Panc1 (cell line): ENCODE measurements at places on chromosomes 7 and 10. TPM values are rescaled to one million over a fixed set of nuclear protein-coding genes. Genes with fewer than 3 reads are reported as not detected.

MSMB gene
- not detected for total RNA-seq

PHYHIPL gene
- total RNA-seq = not detected

RHOBTB1 gene
- total RNA-seq = 0.77 TPM

UNCX gene
- not detected for total RNA-seq

KRIT1 gene
- total RNA-seq = 50.1 TPM

GRM3 gene
- not detected for total RNA-seq

ACSL5 gene
- total RNA-seq = 2.4 TPM

GBX1 gene
- total RNA-seq = not detected

MALRD1 gene
- not detected for total RNA-seq

ACBD7 gene
- total RNA-seq = 1.8 TPM

ITPRIP gene
- total RNA-seq = 55.0 TPM

ABCB1 gene
- total RNA-seq = 0.67 TPM

MAT1A gene
- total RNA-seq = 1.5 TPM

NEUROD6 gene
- total RNA-seq = not detected

DNA sequence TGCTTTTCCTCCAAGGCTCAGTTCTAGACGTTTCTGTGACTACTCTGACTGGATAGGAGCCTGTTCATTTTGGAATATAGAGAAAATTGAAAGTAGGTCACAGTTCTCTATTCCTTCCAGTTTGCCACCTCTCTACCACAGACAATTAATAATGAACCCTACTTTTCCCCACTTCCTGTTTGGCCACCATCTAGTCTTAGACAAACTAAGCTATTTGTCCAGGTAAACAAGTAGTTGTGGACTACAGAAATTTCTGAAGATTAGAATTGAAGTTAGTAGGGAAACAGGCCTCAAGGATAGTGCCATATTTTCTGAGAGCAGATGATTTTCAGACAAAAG lies 87.0 kb downstream of the AUTS2 start:
- no peaks in the 10 kb centered on the region for H3K4me1 ChIP-seq
- DNase-seq = no peak
- H3K27ac ChIP-seq = no peak overlapping the region
- no peaks in the 10 kb centered on the region for H3K27me3 ChIP-seq

DNA sequence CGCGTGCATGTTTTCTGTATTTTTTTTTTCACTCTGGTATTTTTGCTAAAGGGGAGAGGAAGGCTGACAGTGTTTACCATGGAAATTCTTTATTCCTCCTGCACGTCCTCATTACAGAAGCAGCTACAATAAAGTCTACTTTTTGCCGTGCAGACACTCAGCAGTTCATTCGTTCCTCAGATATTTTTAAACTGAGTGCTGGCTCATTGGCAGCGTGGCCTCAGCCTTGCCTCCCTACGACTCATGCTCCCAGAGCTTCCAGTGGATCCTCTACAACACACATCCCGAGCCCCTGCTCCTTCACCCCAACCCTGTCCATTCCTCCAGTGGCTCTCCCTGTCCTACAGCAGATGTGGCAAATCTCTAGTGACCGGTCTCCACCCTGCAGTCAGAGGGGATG lies 239.2 kb upstream of the ZMIZ1 start:
- no peak overlapping the region for H3K4me3 ChIP-seq
- H3K27me3 ChIP-seq = no peaks in the 10 kb centered on the region
- H3K36me3 ChIP-seq = no peaks in the 10 kb centered on the region
- no peak overlapping the region for H3K27ac ChIP-seq
- no peaks in the 10 kb centered on the region for H3K4me1 ChIP-seq

DNA sequence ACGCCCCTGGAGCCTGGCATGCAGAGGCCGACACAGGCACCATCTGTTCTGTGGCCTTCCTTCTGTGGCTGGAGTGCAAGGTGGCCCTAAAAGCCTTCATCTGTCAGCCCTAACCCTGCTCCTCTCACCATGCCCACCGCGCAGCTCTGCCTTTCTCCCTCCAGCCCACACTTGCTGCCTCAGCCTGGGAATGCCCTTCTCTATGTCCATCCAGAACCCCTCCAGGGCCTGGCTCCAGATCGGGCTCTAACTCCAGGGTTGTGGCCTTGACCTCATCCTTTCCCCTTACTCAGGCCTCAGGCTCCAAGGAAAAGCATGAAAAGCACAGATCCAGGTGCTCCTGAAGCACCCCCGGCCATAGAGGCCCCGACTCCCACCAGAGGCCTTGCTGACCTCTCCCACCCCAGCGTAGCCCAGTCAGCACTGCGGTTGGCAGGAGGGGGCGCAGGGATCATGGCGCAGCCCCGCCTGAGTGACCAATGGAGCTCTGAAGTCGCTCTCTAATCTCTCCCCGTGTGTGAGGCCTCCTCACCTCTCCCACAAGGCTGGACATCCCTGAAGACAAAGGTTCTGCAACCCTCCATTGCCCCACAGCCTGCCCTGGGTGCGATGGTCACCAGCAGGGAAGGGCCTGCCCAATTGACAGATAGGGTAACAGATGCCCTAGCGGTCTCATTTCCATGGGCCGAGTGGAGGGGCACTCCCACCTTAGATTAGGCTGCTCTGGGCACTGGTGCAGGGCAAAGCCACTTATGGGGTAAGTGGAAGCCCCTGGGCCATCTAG lies 9.2 kb downstream of the ZCCHC24 start:
- H3K36me3 ChIP-seq = no peaks in the 10 kb centered on the region
- H3K4me1 ChIP-seq = peaks cover 8% of the 10 kb centered on the region
- no peak overlapping the region for H3K4me3 ChIP-seq
- H3K27me3 ChIP-seq = no peaks in the 10 kb centered on the region

DNA sequence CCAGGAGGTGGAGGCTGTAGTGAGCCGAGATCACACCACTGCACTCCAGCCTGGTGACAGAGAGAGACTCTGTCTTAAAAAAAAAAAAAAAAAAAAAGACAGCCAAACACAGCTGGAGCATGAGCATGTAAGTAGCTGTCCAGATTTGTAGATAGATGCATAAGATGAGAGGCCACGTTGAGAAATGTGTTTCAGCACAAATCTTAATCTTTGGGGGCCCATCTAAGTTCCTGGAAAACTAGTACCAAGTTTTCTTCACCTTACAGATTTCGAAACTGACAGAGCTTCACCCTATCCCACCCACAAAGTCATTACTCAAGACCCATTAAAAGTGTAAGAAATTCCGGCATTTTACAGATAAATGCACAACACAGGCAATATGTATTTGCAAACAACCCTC lies 208.2 kb downstream of the PARD3 start:
- H3K4me1 ChIP-seq = no peaks in the 10 kb centered on the region
- DNase-seq = no peak
- H3K4me3 ChIP-seq = no peak overlapping the region
- no peaks in the 10 kb centered on the region for H3K27me3 ChIP-seq
- no peaks in the 10 kb centered on the region for H3K36me3 ChIP-seq
- H3K27ac ChIP-seq = no peak overlapping the region

- H3K36me3 ChIP-seq = no peaks in the 10 kb centered on the region
- no peak for DNase-seq
- no peaks in the 10 kb centered on the region for H3K4me1 ChIP-seq
- H3K27me3 ChIP-seq = no peaks in the 10 kb centered on the region
- H3K27ac ChIP-seq = no peak overlapping the region
Measured at GRCh38 chr10:101444058-101444898, 90.3 kb downstream of the BTRC start.

DNA sequence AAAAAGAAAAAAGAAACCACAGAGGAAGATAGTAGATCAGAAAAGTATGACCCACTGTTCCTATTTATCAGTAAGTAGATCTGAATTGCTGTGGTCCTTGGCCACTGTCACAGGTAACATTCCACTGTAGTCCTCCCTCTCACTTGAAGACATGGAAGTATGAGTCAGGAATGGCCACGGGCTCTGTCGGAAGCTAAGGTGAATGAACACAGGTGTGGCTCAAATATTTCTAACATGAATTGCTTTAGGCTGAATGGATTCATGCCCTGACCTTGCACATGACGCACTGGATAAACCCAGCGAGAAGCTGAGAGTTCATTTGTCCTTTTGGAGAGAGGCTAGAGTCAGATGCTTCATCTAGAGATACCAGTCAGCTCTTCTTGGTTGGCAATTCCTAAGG lies 224.5 kb upstream of the SP8 start:
- H3K27me3 ChIP-seq = no peaks in the 10 kb centered on the region
- no peaks in the 10 kb centered on the region for H3K4me1 ChIP-seq
- no peaks in the 10 kb centered on the region for H3K36me3 ChIP-seq
- H3K4me3 ChIP-seq = no peak overlapping the region

GRCh38 chr7:132065193-132065988 lies 509.0 kb upstream of the PODXL start:
- no peaks in the 10 kb centered on the region for H3K36me3 ChIP-seq
- peaks cover 4% of the 10 kb centered on the region; the same call in 1 of the 2 replicates for H3K4me1 ChIP-seq
- peak; percentile 88 for DNase-seq

DNA sequence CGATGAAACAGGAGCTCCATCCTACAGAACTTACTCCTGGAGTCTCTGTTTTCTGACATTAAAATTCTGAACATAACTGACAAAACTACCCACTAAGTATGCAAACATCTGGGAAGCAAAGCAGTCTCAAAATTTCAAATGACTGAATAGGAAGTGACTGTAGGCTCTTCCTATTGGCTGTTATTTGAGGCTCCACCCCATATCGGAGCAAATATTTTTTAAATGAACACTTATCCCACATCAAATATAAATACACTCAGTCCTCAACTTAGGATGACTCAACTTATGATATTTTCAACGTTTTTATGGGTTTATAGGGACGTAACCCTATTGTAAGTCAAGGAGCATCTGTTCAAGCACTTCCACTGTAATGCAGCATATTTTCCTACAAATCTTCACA lies 8.8 kb downstream of the HSPA12A start:
- H3K36me3 ChIP-seq = no peaks in the 10 kb centered on the region
- no peaks in the 10 kb centered on the region for H3K27me3 ChIP-seq
- no peak for DNase-seq
- no peak overlapping the region for H3K27ac ChIP-seq

DNA sequence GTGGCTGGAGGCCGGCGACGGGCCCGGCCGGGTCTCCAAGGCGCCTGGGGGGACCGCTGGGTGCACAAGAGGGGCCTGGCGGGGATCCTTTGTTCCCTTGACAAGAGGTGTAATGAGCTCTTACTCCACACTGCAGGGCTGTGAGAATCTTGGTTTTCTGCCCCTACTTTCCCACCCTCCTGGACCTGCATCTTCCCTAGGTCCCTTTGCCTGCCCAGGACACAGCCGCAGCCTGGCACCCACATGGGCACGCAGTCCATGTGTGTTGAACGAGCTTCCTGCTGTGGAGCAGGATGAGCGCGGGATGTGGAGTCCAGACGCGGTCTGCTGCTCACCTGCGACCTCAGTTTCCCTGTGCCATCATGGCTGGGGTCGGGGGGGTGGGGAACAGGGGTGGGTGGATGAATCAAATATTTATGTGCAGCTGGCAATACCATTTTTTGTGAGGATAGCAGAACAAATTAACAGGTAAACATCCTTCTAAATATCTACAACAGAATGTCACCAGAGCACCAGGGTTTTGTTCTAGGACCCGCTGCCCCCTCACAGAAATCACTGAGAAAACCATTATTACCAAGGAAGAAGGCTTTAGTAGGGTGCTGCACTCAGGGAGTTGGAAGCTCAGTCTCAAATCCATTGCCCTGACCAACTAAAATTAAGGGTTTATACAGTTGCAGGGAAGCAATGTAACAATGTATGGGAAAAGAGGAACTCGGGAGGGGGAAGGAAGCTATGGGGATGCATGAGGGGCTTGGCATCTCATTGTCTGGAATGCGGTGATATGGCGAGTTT lies 474 bp upstream of the NSMCE4A start:
- H3K36me3 ChIP-seq = peaks cover 3% of the 10 kb centered on the region; the same call in 1 of the 2 replicates
- H3K27ac ChIP-seq = peak overlapping the region; percentile 85
- no peak for DNase-seq
- no peaks in the 10 kb centered on the region for H3K27me3 ChIP-seq

GRCh38 chr10:44982114-44982460 lies 3.5 kb upstream of the DEPP1 start:
- H3K27me3 ChIP-seq = no peaks in the 10 kb centered on the region
- no peak for DNase-seq
- H3K4me1 ChIP-seq = peaks cover 56% of the 10 kb centered on the region
- H3K36me3 ChIP-seq = no peaks in the 10 kb centered on the region

DNA sequence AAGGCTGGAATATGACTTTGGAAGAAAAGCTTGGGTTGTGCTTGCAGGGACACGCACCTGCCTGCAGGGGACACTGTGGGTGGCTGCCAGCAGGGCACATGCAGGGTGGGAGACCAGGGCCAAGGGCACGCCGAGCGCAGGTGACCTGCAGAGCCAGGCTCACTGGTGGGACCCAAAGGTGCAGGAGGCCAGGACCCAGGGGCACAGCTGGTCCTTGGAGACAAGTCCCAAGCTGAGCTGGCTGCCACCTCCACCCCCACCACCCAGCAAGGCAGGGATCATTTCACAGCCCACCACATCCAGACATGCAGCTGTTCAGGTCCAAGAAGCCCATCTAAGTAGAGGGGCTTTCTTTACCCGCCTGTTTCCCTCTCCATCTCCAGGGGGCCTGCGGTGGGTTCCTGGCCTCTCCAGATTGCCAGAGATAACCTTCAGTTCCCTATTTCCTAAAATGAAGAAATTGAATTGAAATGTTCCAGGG lies 13.8 kb upstream of the CLIP2 start:
- peaks cover 56% of the 10 kb centered on the region for H3K4me1 ChIP-seq
- no peak for DNase-seq
- no peak overlapping the region for H3K4me3 ChIP-seq
- H3K27ac ChIP-seq = peak overlapping the region; percentile 72
- H3K36me3 ChIP-seq = no peaks in the 10 kb centered on the region
- no peaks in the 10 kb centered on the region for H3K27me3 ChIP-seq

- no peak overlapping the region for H3K4me3 ChIP-seq
- H3K36me3 ChIP-seq = no peaks in the 10 kb centered on the region
- no peak for DNase-seq
Measured at GRCh38 chr7:55561690-55562089, 10.6 kb downstream of the VOPP1 start.

- no peak for DNase-seq
- H3K27me3 ChIP-seq = no peaks in the 10 kb centered on the region
- H3K4me1 ChIP-seq = peaks cover 36% of the 10 kb centered on the region
Measured at GRCh38 chr7:36154255-36155212, 1.5 kb downstream of the EEPD1 start.
